ENCODE measurements at places on chromosomes 6 and 20. TPM values are rescaled to one million over a fixed set of nuclear protein-coding genes. Genes with fewer than 3 reads are reported as not detected.

- no peak overlapping the region for H3K27ac ChIP-seq
- peaks cover 5% of the 10 kb centered on the region for H3K4me1 ChIP-seq
- H3K36me3 ChIP-seq, result no peaks in the 10 kb centered on the region
- H3K4me3 ChIP-seq, result no peak overlapping the region
Measured at GRCh38 chr6:149098700-149099276, 218.7 kb upstream of the TAB2 start.

DNA sequence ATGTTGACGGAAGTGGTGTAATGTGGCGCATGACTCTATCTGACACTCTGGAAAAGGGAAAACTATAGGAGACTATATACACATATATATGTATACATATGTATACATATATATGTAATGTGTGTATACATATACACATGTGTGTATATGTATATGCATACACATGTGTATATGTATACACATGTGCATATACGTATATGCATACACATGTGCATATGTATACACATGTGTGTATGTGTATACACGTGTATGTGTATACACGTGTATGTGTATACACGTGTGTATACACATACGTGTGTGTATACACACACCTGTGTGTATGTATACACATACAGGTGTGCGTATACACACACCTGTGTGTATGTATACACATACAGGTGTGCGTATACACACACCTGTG is 683.4 kb upstream of the FLRT3 start:
- no peak overlapping the region for H3K4me3 ChIP-seq
- DNase-seq, result no peak
- no peaks in the 10 kb centered on the region for H3K27me3 ChIP-seq
- no peaks in the 10 kb centered on the region for H3K4me1 ChIP-seq
- no peak overlapping the region for H3K27ac ChIP-seq

DNA sequence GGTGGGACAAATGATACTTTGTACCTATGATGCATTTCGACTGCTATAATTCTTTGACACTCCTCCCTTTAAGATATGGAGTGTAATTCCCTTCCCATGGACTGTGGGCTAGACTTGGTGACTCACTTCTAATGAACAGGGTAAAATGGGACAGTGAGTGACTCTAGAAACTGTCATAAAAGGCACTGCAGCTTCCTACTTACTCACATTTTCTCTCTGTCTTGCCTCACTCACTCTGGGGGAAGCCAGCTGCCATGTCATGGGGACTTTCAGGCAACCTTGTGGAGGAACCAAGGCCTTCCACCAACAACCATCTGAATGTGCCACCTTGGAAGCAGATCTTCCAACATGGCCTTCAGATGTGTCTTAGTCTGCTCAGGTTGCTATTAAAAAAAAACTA is 12.9 kb upstream of the GFOD1 start:
- no peak overlapping the region for H3K27ac ChIP-seq
- DNase-seq, result no peak
- no peaks in the 10 kb centered on the region for H3K27me3 ChIP-seq
- no peak overlapping the region for H3K4me3 ChIP-seq
- no peaks in the 10 kb centered on the region for H3K36me3 ChIP-seq

DNA sequence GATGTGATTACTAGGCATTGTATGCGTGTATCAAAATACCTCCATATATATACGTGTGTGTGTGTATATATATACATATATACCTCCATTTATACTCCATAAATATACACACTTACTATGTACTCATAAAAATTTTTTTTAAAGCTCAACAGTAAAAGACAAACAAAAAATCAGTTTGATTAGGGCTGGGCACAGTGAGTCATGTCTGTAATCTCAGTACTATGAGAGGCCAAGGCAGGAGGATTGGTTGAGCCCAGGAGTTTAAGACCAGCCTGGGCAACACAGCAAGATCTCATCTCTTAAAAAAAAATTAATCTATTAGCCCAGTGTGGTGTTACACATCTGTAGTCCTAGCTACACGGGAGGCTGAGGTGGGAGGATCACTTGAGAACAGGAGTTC is 24.6 kb downstream of the PDSS2 start:
- no peak overlapping the region for H3K4me3 ChIP-seq
- no peak for DNase-seq
- H3K27me3 ChIP-seq, result no peaks in the 10 kb centered on the region
- H3K36me3 ChIP-seq, result no peaks in the 10 kb centered on the region

- H3K4me3 ChIP-seq, result no peak overlapping the region
- no peaks in the 10 kb centered on the region for H3K27me3 ChIP-seq
- H3K27ac ChIP-seq, result no peak overlapping the region
- DNase-seq, result no peak
Measured at GRCh38 chr6:167696296-167696695, 130.4 kb upstream of the AFDN start.

DNA sequence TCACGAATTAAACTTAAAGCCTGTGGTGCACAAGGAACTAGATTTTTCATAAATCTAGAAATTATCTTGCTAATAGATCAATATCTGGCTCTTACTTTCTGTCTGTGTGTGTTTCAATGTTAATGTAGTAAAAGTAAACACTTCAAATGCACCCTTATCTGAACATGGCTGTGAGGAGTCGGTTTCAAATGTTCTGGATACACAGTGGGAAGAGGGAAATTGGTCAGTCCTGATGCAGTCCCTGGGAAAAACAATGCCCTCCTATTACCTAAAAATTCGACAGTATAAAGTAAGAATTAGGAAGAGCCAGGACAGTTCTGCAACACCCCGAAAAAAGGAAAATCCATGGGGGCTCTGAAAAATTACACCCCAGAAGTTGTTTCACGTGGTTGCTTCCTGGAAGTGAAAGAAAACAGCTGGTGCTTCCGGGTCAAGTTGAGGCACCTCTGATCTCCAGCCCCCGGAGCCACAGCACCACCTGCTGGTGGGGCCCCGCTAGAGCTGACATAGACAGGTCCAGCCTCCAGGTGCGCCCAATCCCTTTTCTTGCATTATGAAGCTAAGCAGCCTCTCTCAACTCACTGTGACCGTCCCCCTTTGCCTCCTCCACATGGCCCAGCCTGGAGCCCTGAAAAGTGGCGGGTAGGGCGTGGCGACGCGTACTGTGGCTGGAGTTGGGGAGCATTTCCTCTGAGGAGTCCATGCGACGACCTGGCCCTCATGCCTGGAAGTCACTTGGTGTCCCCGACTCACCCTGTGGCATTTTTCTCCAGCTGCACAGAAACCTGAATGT is 8.3 kb downstream of the SEMG2 start:
- no peak overlapping the region for H3K27ac ChIP-seq
- no peak for DNase-seq
- H3K27me3 ChIP-seq, result peaks cover 2% of the 10 kb centered on the region
- no peak overlapping the region for H3K4me3 ChIP-seq
- H3K36me3 ChIP-seq, result no peaks in the 10 kb centered on the region

Gene SYCP2
- 0.51 TPM for total RNA-seq

DNA sequence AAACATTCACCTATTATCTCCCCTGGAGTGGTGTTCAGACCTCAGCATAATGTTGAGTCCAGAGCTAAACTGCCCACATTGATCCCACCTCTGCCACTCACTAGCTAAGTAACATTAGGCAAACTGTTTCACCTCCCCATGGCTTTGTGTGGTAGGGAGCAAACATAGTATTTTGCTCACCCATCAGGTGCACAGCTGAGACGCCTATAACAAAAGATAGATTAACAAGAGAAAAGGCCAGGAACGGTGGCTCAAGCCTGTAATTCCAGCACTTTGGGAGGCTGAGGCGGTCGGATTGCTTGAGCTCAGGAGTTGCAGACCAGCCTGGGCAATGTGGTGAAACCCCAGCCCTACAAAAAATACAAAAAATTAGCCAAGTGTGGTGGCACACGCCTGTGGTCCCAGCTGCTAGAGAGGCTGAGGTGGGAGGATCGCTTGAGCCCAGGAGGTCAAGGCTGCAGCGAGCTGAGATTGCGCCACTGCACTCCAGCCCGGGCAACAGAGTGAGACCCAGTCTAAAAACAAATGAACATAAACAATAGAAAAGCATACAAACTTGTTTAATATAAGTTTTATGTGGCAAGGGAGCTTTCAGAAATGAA is 91.6 kb downstream of the MAP3K7 start:
- no peak overlapping the region for H3K4me3 ChIP-seq
- no peaks in the 10 kb centered on the region for H3K27me3 ChIP-seq
- H3K4me1 ChIP-seq, result no peaks in the 10 kb centered on the region

Gene NHLRC1
- total RNA-seq, result 3.1 TPM

- H3K27me3 ChIP-seq, result no peaks in the 10 kb centered on the region
- no peak overlapping the region for H3K4me3 ChIP-seq
- no peaks in the 10 kb centered on the region for H3K4me1 ChIP-seq
Measured at GRCh38 chr20:57432862-57433491, 41.8 kb downstream of the RBM38 start.

Measured in fibroblast of lung (primary cell).